Activated T-cell treated with anti-CD3 and anti-CD28 coated beads, Interleukin-2, amount 50 U/mL, for 4 hours (primary cell): ENCODE measurements at places on chromosomes 7 and 10. TPM values are rescaled to one million over a fixed set of nuclear protein-coding genes. Genes with fewer than 3 reads are reported as not detected.

Gene CTTNBP2
- 0.05 TPM for total RNA-seq

Gene SLC26A3
- 0.48 TPM for total RNA-seq

Gene SPDYE2B
- total RNA-seq = not detected

Gene ELFN1
- total RNA-seq = 0.13 TPM

Gene CCDC71L
- 40.6 TPM for total RNA-seq

Gene ACTR3C
- total RNA-seq = 5.1 TPM

Gene SPDYE2
- total RNA-seq = not detected

Gene ADIRF
- total RNA-seq = 0.48 TPM

Gene GRID2IP
- not detected for total RNA-seq

Gene UNCX
- total RNA-seq = not detected

Gene PCDH15
- total RNA-seq = not detected

Gene PIP
- not detected for total RNA-seq

Gene C10orf62
- not detected for total RNA-seq

Gene PRKRIP1
- total RNA-seq = 30.1 TPM

Gene GIMAP5
- 52.2 TPM for total RNA-seq

Gene STRIP2
- 64.1 TPM for total RNA-seq

Gene ACTA2
- total RNA-seq = 4.1 TPM

Gene RBP3
- total RNA-seq = not detected

Gene SEMA3C
- total RNA-seq = 0.16 TPM

Gene CHST3
- total RNA-seq = 0.90 TPM

Gene CLEC2L
- total RNA-seq = not detected

Gene PON1
- 0.46 TPM for total RNA-seq
